ENCODE measurements at places on chromosomes 5 and 9.

DNA sequence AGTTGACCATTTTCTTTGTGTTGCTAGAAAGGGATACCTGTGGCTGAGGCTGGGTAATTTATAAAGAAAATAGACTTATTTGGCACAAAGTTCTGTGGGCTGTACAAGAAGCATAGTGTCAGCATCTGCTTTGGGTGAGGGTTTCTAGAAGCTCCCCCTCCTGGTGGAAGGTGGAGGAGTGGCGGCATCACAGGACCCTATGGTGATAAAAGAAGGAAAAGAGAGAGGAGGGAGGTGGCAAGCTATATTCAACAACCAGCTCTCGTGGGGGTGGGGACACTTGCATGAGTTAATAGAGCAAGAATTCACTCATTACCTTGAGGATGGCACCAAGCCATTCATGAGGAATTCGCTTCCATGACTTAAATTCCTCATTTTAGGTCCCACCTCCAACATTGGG lies 2041.4 kb upstream of the CDH9 start:
- DNase-seq: no peak

- DNase-seq: no peak
These were observed 357.9 kb upstream of the CCNH start for GRCh38 chr5:87770601-87771121.

DNA sequence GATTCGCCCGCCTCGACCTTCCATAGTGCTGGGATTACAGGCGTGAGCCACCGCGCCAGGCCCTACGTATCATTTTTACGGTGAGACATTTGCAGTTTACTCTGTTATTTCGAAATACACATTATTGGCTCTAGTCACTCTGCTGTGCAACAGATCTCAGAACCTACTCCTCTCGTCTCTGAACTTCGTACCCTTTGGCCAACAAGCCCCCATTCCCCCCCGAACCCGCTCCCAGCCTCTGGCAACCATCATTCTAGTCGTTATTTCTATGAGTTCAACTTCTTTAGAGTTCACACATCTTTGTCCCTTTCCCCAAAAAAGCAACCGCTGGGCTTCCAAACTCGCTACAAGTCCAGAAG lies 735 bp downstream of the PTGR1 start:
- peak; percentile 12 for DNase-seq

DNA sequence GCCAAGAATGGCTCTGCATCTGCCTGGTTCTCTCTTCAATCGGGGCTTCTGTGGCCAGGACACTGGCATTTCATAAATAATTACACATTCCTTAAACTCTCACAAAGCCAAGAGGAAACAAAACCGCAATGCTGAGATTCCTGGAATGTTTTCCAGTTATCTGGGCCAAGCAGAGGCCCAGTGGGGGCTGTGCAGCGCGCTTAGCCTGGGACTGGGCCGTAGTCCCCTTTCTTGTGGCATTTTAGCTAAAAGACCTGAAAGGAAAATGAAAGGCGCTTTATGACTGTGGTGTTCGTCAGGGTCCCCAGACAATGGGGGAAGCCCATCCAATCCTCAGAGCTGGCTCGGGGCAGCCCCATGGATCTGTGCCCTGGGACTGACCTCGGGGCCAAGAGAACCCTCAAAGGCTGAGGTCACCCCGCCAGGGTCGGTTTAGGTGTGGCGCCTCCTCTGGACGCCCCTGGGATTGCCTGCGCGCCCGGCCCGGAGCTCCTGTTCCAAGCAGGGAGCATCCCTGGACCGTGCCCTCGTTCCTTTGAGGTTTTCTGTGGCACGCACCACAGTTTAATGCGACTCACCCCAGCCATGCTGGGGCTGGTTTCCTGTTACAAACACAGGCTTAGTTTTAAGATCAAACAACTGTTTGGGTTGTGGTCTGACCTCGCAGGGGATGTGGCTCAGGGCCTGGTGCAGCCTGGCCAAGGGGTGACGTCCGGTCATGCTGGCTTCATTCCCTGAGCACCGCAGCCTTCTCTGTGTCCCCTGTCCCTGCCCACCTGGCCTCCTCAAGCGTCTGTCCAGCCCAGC lies 51.5 kb upstream of the NKD2 start:
- DNase-seq: peak; percentile 28

- no peak for DNase-seq
These were observed 46.9 kb downstream of the LARP1 start for GRCh38 chr5:154802050-154802449.

DNA sequence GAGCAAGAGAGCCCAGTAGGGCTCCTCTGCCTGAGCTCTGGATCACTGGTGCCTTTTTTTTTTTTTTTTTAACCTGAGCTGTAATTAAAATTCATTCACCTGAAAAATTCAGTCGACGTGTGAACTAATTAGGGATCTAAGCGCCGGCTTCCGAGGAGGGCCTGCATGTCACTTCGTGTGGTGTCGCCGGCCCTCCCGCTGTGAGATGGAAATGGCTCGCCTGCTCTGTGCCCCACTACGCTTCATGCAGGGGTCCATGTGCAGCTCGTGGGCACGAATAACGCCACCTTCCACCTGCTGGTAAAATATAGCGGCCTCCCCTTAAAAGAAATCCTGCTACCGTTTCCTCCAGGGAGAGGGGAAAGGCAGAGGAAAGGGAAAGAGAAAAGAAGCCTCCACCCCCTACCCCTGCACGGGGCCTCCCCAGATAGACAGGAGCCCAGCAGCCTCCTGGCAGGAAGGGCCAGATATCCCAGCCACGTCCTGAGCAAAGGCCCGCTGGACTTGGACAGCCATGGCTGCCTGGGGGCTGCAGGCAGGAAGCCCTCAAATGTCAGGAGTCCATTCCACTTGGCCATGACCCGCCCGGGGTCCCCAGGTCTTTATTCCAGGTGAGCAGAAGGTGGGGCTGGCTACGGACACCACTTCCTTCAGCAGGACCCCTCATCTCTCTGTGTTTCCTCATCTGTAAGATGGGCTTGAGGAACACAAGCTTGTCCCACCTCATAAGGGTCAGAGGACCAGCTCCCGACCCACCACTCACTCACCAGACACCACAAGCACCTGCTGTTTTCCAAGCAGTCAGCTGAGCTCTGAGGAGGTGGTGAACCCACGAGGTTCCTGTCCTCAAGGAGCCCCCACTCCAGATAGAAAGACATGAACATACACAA lies 38.2 kb upstream of the ZNF354A start:
- no peak for DNase-seq

DNA sequence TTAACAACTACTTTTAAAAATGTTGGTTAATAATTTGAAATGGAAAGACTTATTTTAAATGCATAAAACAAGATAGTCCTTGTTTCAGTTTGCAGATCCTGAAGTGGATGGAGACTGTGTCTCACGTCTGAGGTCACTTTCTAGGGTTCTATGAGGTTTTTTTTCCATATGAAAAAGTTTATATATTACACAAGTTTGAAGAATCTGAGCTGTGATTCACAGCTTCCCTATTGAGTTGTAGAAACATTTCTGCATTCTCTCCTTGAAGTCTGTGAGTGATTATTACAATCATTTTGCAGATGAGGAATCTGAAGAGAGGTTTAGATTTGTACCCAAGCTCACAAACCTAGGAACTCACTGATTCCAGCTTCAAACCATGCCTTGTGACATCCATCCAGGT lies 442.5 kb upstream of the KLF4 start:
- no peak for DNase-seq

GRCh38 chr5:97096191-97096590 lies 46.2 kb downstream of the LIX1 start:
- no peak for DNase-seq

GRCh38 chr5:73265641-73266040 lies 92.6 kb downstream of the TMEM174 start:
- DNase-seq: no peak

GRCh38 chr9:88530051-88530450 lies 4.9 kb upstream of the NXNL2 start:
- DNase-seq: no peak

- no peak for DNase-seq
These were observed 28.6 kb downstream of the MARCHF3 start for GRCh38 chr5:127001621-127002296.

DNA sequence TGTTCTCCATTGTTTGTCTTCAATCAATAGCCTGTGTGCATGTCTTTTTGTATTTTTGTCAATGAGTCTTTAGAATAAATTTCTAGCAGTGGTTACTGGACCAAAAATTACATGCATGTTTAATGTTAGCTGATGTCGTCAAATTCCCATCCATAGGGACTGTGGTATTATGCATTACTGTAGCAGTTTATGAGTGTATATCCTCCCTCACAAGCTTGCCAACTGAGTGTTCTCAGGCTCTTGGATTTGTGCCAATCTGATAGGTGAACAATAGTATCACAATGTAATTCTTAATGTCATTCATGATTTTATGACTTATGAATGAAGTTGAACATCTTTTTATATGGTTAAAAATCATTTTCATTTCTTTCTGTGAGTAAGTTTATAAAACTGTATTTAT lies 13.0 kb downstream of the SNX24 start:
- no peak for DNase-seq

DNA sequence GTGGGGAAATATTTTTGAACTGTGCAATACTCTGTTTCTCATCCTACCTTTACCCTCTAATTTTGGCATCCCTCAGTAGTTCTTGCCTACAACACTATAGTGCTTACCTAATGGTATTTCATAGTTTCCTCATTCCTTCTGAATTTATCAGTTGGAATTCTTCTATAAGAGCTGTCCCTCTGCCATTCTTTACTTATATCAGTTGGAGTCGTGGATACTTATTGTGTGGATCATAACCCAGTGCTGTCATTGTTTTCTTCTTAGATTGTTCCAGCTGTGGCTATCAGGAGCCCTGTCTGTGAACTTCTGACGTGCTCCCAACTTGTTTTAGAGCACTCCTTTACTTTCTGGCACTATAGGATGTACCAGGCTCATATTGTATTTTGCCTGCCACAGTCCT lies 146.1 kb upstream of the OTULINL start:
- no peak for DNase-seq

- DNase-seq: no peak
These were observed 234.4 kb upstream of the DAPK1 start for GRCh38 chr9:87263291-87263690.

- no peak for DNase-seq
These were observed 27.3 kb downstream of the GZMK start for GRCh38 chr5:55051357-55051756.

DNA sequence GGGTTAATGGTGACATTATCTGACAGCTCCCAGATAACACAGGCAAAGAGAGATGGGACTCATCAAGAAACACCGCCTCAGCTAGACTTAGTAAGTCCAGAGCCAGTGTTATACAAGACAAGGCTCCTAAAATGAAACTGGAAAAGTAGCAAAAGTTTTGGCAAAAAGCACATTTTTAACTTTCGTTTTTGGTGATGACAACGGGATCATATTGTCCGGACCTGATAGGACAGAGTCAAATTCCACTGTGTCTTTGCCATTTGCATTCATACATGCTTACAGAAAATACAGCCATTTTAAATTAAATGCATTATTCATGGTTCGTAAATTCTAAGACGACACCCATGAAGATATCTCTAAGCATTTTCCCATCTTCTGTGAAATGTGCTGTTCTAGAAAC lies 152.1 kb downstream of the CRB2 start:
- DNase-seq: no peak

DNA sequence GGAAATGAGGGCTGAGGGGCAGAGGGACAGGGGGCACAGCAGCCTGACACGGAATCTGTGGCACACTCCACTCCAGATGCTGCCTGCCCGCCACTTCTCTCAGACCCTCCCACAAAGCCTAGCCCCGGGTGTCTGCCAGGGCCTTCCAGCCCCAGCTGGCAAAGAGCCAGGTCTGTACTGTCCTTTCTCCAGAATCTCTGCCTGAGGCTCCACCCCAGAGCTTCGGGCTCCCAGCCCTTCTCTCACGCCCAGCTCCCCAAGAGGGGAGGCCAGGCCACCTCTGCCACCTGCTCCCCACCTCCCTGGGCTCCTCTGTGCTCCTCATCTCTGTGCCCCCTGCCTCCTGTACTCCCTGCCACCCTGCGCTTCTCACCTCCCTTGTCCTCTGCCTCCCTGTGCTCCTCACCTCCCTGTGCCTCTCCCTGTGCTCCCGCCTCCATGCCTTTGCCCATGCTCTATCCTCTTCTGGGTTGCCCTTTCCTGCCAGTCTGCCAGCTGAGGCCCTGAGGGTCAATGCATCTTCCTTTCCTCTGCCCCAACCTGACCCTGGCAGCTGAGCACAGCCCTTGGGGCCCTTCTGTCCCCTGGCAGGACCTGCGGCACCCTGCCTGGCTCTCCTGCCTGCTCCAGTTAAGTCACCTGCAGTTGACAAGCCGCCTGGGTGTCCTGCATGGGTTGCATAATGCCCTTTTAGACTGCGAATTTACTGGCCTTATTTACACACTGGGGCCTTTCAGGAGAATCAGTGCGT lies 36.4 kb downstream of the RASGEF1C start:
- DNase-seq: no peak

- no peak for DNase-seq
These were observed 122.0 kb downstream of the PRDM9 start for GRCh38 chr5:23629396-23629795.

DNA sequence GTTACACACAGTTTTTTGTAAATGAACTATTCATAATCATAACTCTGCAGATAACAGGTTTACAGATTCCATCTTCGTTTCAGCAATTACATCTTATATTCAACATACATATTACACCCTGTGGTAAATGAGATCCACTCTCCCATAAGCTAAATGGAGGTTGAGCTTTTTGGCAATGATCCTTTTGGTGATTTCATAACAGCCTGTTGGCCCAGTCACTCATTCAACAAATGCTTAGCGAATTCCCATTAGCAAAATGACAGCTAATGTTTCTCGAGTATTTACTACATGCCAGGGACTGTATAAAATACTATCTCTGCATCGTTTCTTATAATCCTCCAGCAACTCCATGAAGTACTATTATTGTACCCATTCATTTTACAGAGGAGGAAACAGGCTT lies 25.4 kb upstream of the AGXT2 start:
- no peak for DNase-seq

GRCh38 chr5:6411141-6411540 lies 32.8 kb upstream of the MED10 start:
- no peak for DNase-seq

GRCh38 chr9:93270976-93271375 lies 87.0 kb downstream of the WNK2 start:
- no peak for DNase-seq

DNA sequence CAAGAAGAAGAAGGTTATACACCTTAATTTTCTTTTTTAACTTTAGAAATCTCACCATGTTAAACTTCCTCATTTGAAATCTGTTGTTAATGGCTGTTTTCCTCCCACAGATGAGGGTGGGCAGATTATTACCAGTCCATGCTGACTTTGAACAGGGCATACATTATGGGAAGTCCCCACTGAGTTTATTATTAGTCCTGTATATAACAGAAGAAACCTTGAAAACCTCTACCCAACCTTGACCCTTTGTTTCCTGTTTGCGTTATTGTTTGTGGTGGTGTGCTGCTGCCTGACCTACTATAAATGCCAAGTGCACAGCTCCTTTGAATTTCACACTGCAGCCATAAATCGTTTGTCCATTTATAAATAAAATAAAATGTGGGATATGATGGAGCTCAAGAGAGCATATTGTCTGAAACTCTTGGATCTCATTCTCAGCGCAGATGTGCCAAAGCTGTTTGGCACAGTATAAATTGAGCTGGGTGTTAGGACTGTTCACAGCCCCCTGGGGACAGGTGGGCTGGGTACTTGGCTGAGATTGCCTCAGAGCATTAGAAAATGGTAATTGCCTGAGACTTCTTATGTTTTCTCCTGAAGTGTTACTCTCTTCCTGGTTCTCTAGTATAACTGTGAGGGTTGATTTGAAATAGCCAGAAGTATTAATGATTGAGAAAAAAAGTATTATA lies 139.6 kb downstream of the SPATA31D1 start:
- DNase-seq: no peak

- DNase-seq: no peak
These were observed 658.4 kb downstream of the TLR4 start for GRCh38 chr9:118362596-118362995.

GRCh38 chr5:36150676-36151433 lies 832 bp downstream of the LMBRD2 start:
- peak; percentile 48 for DNase-seq
